ENCODE measurements at places on chromosomes 7 and 10. TPM values are rescaled to one million over a fixed set of nuclear protein-coding genes. Genes with fewer than 3 reads are reported as not detected.

Gene LCOR
- total RNA-seq = 23.5 TPM

Gene OGDHL
- not detected for total RNA-seq

DNA sequence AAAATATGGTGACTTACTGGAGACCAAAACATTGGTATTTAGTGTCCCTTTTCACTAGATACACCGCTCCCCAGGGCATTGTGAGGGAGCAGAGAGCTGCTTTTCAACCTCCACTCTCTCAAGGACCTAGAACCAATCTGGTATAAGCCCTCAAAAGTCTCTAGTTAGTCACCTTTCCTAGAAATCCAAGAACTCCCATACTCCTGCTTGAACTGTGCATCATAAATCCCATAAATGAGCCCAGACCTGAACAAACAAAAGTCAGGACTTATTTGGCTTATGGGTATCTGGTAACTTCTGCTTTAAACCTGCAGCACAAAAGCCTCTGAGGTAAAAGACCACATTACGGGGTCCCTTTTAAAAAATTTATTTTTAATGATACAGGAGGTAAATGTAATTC, 603.1 kb upstream of the LRRTM3 start:
- no peak for DNase-seq

Gene SEMA4G
- 0.47 TPM for total RNA-seq

DNA sequence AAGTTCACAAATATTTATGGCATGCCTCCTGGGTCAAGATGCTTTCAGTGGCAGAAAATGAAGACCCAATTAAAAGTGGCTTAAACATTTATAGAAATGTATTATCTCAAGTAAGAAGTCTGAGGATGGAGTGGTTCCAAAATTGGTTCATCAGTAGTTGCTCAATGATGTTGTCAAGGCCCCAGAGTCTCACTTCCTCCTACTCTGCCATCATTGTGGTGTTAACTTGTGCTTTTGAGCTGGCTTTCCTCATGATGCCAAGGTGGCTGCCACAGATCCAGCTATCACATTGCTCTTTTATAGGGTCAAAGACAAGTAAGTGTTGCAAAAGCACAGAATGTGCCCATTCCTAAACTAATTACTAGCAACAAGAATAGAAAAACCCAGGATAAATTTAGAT, 404.6 kb upstream of the NRP1 start:
- DNase-seq = no peak

GRCh38 chr10:44422153-44422552, 37.3 kb upstream of the CXCL12 start:
- no peak for DNase-seq

DNA sequence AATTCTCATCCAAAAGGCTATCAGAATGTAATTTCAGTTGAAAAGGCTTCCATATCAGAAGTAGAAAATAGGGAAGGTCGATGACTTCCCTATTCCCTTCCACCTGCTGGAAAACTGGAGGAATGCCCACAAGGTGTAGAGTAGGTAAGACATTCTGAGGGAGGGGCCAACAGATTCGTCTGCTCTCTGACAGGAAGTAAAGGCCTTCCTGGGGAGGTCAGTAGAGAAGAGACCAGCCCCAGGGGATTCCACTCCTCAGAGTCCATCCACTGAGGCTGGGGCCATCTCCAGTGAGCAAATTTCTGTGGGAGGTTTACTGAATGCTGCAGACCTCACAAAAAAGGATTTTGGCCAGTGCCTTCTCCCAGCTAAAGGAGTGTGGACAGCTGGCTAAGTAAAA, 19.5 kb downstream of the NPSR1 start:
- no peak for DNase-seq

Data from omental fat pad (tissue), 4 donors.